NCI-H1048 (cell line): ENCODE measurements at places on chromosomes 2 and 18.

- no peak for DNase-seq
Measured at GRCh38 chr2:26178746-26179436, 6.0 kb downstream of the GAREM2 start.

DNA sequence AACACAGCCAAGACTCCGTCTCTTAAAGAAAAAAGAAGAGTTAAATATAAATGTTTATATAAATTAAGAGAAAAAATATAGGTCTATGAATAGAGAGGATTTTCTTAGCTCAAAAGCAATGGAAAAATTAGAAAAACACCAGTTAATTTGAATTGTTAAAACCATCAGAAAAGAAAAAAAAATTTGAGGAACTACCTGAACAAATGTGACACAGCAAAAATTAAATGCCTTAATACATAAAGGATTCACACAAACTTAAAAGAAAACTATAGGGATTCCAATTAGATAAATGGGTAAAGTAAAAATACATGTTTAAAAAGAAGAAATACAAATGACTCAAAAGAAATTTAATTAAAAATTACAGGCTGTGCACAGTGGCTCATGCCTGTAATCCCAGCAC, 147.9 kb upstream of the DNMT3A start:
- no peak for DNase-seq

DNA sequence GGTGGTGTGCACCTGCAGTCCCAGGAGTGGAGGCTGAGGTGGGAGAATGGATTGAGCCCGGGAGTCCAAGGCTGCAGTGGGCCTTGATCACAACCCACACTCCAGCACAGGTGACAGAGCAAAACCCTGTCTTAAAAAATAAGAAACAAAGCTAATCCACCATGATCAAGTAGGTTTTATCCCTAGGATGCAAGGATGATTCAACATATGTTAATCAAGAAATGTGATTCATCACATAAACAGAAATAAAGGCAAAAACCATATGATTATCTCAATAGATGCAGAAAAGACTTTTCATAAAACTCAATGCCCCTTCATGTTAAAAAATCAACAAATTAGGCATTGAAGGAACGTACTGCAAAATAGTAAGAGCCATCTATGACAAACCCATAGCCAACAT, 58.1 kb downstream of the CCBE1 start:
- no peak for DNase-seq

- no peak for DNase-seq
Measured at GRCh38 chr2:112156152-112156986, 18.2 kb downstream of the FBLN7 start.

DNA sequence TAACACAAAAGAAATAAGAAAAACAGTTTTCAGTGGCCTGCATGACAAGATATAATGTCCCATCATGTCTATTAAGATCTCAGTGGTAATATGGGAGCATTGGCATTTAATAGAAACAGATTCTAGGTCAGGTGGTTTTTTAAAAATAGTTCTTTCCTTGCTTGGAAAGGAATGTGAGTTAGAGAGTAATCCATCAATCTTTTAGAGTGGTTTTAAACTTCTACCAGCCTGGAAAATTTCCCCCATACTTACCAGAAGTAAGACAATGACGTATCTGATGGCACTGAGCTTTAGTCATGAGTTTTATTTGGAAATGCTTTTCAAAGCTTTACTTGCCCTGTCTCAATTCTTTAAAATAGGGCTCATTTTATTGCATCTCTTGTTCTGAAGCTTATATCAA, 441.7 kb upstream of the SMIM21 start:
- DNase-seq: no peak

- DNase-seq: no peak
Measured at GRCh38 chr2:29573147-29573546, 348.2 kb downstream of the ALK start.

- DNase-seq: peak; percentile 45
Measured at GRCh38 chr2:235135990-235136561, 184.3 kb downstream of the SH3BP4 start.

- no peak for DNase-seq
Measured at GRCh38 chr18:35481960-35482366, 15.8 kb downstream of the INO80C start.

DNA sequence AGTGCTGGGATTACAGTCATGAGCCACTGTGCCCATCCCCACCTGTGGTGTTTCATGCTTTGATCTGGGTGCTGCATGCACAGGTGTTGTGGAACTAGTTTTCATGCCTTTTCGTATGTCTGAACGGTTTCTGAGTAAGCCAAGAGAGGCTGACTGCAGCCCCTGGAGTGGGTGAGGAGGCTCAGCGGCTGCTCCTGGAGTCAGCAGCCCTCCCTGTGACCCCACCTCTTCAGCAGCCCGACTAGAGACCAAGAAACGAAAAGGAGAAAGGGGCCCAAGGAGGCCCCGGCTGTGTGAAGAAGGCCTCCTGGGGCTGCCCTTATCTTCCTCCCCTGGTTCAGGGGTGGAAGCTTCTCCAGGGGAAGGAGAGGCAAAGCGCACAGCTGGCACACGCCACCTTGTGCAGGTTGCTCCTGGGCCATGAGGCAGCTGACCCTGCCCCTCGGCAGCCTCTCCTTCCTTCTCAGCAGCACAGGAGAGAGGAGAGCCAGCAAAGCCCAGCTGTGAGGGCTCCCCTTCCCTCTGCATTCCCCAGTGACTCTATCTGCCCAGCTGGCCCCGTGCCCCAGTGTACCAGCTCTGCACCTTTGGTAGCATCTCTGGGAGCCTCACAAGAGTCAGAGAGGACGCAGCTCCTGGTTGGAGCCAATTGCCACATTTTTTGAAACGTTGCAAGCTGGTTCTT, 182.5 kb upstream of the HS6ST1 start:
- no peak for DNase-seq

GRCh38 chr2:225494100-225494459, 94.6 kb downstream of the NYAP2 start:
- no peak for DNase-seq
